NCI-H1930 (cell line): ENCODE measurements at places on chromosomes 7 and 10.
A peak's percentile ranks its signal among the peaks of the same experiment; 100 is the strongest.

GRCh38 chr7:84546403-84546802 is 351.8 kb upstream of the SEMA3A start:
- no peak for DNase-seq

DNA sequence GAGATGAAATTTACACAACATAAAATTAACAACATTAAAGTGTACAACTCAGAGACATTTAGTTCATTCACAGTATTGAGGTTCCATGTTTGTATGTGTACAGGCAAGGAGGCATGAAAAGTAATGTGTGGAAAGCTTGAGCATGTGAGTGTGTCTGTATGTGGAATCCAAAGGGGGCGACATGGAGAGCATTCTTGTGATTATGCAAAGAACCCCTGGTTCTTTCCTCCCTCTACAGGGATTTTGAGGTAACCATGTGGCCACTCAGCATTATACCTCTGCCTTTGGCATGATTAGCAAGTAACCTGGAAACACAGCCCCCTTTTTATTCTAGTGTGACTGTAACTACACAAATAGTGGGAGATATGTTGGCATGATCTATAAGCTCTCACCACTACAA is 21.0 kb downstream of the OR2F1 start:
- no peak for DNase-seq

DNA sequence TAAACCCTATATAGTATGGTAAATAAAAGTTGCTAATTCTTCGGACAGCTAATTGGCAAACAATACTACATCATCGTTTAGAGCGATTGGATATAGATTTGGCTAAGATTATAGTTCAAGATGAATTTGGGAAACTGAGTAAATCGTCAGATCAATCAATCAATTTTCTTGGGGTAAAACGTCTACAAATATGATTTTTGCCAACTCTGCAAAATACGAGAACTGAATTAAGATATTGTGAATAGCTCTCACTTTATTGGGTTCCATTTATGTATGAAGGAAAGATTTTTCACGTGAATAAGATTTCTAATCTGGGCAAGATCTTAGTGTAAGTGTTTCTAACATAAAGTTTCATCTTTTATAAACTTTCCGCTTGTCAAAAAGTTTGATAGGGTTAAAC is 132.9 kb upstream of the AGR3 start:
- DNase-seq = no peak

DNA sequence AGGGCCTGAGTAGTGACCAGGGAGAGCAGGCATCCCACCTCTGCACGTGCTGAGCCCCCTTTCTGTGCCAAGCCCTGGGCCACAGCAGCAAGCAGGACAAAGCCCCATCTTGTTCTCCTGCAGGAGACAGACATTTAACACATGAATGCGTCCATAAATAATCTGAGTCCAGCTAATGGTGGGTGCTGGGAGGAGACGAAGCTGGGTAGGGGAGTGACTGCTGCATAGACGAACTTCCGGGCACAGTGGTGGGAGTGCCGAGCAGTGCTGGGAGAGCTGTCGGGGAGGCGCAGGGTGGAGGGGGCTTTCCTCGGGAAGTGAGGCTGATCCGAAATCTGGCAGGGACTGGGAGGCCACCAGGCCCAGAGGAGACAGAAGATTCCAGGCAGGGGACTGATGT is 35.2 kb upstream of the SLC29A3 start:
- no peak for DNase-seq

DNA sequence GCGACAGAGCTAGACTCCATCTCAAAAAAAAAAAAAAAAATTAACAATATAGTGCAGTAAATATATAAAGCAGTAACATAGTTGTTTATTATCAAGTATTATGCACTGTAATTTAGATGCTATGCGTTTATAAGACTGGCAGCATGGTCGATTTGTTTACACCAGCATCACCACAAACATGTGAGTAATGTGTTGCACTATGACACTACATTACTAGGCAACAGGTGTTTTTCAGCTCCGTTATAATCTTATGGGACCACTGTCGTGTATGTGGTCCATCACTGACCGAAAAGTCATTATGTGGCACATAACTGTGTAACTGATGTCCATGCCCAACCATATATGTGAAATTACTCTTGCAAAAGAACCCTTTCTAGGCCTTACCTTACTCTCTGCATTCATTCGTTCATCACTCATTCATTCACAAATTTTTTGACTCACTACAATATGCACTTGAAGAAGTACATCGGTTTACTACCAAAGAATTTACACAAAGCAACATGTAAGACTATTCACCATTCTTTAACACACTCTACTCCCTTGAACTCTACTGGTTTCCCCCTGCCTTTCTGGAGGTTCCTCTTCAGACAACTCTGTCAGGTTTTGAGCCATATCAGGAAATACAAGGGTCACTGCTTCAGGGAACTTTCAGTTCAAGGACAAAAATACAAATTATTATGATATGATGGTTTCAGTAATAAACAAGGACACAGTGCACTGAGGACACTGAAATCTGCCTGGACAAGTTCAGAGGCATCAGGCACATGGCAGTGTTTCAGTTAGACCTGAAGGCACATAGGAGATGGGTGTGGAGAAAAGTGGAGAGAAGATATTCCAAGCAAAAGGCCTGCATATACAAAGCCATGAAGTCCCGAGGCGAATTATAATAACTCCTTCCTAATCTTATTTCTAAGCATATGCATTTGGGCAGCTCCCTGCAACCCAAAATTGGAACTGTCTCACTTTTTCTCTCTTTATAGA is 17.4 kb downstream of the ITGB1 start:
- no peak for DNase-seq

- DNase-seq = no peak
Observed at GRCh38 chr7:90605055-90605454, 8.9 kb downstream of the CDK14 start.

- no peak for DNase-seq
Observed at GRCh38 chr7:91814189-91814588, 66.3 kb downstream of the MTERF1 start.

- peak; percentile 6 for DNase-seq
Observed at GRCh38 chr10:93080350-93081046, 6.8 kb downstream of the CYP26A1 start.

DNA sequence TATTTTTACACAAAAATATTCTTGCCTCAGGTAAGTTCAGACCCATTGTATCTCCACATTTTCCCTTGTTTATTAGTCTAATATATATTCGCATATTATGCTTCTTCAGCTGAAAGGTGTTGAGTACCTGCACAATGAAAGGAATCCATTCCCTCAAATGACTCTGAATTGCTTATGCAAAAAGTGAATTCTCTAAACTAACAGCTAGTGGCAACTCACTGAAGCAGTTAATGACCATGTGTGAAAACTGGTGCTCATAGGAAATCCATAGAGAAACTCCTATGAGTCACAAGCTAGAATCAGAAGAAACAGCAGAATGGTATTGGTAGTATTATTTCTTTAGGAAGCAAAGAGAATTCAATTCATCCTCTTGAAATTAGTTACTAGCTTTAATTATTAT is 33.5 kb upstream of the RNF148 start:
- no peak for DNase-seq

DNA sequence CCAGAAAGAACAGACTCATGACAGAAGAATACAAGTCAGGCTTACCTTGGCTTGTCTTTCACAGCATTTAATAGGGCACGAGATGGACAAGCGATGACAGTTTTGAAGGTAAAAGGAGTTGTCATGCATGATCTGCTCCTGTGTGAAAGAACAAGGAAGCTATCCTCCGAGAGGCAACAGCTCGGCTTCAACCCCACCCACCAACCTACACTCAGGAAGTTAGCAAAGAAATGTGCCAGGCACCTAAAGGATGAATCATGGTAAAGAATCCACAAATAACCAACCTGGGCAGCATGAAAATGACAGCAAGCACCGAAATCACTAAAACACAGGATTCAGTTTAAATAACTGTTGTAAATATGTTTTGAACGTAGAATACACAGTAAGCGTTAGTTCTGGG is 700.2 kb downstream of the TYW1 start:
- DNase-seq = no peak

DNA sequence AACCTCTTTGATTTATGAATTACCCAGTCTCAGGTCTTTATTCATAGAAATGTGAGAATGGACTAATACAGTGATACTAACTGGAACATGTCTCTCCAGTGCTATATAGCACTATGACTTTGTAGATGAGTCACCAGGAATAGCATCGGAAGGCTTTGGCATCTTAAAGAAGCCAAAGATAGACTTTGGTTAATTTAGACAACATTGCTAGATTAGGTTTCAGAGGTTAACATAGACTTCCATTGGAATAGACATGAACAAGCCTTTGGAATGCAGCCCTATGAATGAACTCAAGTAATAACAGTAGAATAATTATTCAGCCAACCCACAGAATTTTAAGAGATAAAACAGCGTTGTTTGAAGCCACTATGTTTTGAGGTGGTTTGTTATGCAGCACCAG is 169.2 kb downstream of the HGF start:
- no peak for DNase-seq

DNA sequence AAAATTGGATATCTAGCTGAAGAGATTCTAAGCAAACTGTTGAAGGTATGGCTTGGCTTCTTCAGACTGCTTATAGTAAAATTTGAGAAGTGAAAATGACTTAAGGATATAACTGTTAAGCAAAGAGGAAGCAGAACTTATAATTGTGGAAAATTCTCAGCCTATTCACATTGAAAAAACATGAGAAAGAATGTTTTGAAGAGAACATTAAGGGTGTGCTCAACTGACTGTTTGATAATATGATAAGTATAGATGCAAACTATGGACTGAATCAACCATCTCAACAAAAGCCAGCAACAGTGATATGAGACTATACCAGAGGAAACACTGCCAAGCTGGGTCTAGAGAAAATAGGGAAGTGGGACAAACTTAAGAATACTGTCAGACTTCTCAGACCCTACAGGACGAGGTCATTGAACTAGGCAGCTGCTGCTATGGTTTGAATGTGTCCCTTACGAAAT is 133.1 kb upstream of the PPP1R3A start:
- DNase-seq = no peak

DNA sequence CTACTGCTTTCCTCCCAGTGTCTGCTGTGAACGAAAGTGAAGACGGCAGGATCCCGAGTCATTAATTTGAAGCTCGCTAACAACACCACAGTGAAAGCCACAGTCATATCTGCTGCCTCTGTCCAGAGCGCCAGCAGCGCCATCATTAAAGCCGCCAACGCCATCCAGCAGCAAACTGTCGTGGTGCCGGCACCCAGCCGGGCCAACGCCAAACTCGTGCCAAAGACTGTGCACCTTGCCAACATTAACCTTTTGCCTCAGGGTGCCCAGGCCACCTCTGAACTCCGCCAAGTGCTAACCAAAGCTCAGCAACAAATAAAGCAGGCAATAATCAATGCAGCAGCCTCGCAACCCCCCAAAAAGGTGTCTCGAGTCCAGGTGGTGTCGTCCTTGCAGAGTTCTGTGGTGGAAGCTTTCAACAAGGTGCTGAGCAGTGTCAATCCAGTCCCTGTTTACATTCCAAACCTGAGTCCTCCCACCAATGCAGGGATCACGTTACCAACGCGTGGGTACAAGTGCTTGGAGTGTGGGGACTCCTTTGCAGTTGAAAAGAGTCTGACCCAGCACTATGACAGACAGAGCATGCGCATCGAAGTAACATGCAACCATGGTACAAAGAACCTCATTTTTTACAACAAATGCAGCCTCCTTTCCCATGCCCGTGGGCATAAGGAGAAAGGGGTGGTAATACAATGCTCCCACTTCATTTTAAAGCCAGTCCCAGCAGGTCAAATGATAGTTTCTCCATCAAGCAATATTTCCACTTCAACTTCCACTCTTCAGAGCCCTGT is 94.8 kb upstream of the KCNMA1 start:
- no peak for DNase-seq

DNA sequence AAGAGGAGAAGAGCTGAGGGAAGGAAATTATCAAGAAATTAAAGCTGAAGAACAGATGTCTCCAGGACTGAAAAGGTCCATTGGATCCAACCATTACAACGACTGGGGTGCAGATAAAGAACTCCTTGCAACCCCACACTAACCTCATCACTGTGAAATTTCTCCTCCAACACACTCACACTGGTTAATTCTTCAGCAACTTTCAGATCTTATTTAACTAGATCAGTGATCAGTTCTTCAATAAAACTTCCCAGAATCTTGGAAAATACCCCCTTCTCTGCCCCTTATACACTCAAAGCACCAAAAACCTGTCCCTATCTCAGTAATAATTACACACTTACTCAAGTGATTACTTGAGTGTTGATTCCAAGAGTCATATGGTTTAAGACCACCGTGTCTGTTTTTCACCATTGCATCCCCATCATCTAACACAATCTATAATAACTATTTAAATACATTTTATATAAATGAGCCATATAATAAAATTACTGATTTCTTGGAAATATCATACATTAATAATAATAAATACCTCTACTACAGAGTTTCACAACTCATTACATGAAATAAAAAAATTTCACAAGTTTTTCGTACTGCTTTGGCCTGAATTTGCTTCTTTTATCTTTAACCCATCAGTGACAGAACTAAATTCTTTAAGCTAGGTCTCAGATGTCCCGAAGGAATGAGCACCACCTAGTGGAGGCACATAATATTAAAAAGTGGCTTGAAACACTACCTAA is 123.7 kb downstream of the MPP7 start:
- no peak for DNase-seq

- no peak for DNase-seq
Observed at GRCh38 chr7:115273139-115273772, 351.4 kb downstream of the MDFIC start.

- DNase-seq = no peak
Observed at GRCh38 chr7:138125119-138125518, 48.9 kb downstream of the AKR1D1 start.

GRCh38 chr7:13743226-13743625 is 246.2 kb downstream of the ETV1 start:
- DNase-seq = no peak

DNA sequence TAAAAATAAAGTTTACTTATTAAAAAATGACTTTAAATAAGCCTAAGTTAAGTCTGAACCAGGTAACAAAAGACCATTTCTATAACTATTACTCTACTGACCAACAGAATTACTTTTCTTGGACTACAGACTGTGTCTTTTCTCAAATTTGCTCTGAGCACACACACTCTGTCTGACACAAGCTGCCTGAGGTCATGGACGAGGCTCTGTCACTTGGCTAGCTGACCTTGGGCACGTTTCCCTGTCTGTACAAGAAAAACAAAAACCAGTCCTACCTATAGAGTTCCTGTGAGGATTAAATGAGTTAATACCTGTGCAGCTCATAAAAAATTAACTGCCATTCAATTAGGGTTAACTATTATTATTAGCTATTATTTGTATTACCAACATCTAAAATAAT is 22.9 kb downstream of the ATE1 start:
- no peak for DNase-seq
